ENCODE measurements at places on chromosomes 5 and 9. TPM values are rescaled to one million over a fixed set of nuclear protein-coding genes. Genes with fewer than 3 reads are reported as not detected.

FOXD4L6 gene
- not detected for total RNA-seq

C5orf52 gene
- total RNA-seq = not detected

INSL4 gene
- total RNA-seq = not detected

OBP2B gene
- total RNA-seq = not detected

TICAM2 gene
- 1.2 TPM for total RNA-seq

GPX8 gene
- 3.1 TPM for total RNA-seq

LIX1 gene
- not detected for total RNA-seq

ORM2 gene
- total RNA-seq = not detected

LTC4S gene
- 4.0 TPM for total RNA-seq

- H3K27ac ChIP-seq = no peak overlapping the region
- no peak for DNase-seq
- no peak overlapping the region for H3K4me3 ChIP-seq
- no peaks in the 10 kb centered on the region for H3K4me1 ChIP-seq
Observed at GRCh38 chr5:128763321-128763720, 202.0 kb upstream of the SLC27A6 start.

- no peaks in the 10 kb centered on the region for H3K27me3 ChIP-seq
- no peaks in the 10 kb centered on the region for H3K36me3 ChIP-seq
- no peak overlapping the region for H3K4me3 ChIP-seq
- H3K4me1 ChIP-seq = peaks cover 20% of the 10 kb centered on the region
- peak overlapping the region; percentile 15 for H3K27ac ChIP-seq
- DNase-seq = no peak
Observed at GRCh38 chr9:84856181-84856632, 186.7 kb downstream of the NTRK2 start.

GRCh38 chr9:33341182-33341581, 50.9 kb downstream of the NFX1 start:
- no peaks in the 10 kb centered on the region for H3K4me1 ChIP-seq
- H3K27ac ChIP-seq = no peak overlapping the region
- no peak for DNase-seq
- no peaks in the 10 kb centered on the region for H3K27me3 ChIP-seq
- H3K4me3 ChIP-seq = no peak overlapping the region

GRCh38 chr5:98865690-98866089, 63.1 kb downstream of the CHD1 start:
- DNase-seq = no peak
- H3K36me3 ChIP-seq = peaks cover 100% of the 10 kb centered on the region
- H3K27ac ChIP-seq = no peak overlapping the region
- H3K27me3 ChIP-seq = no peaks in the 10 kb centered on the region
- H3K4me1 ChIP-seq = no peaks in the 10 kb centered on the region
- H3K4me3 ChIP-seq = no peak overlapping the region

- H3K4me1 ChIP-seq = peaks cover 18% of the 10 kb centered on the region
- no peak overlapping the region for H3K27ac ChIP-seq
- H3K27me3 ChIP-seq = no peaks in the 10 kb centered on the region
Observed at GRCh38 chr9:134229466-134230091, 65.2 kb upstream of the RNU6ATAC start.

- no peaks in the 10 kb centered on the region for H3K27me3 ChIP-seq
- DNase-seq = no peak
- H3K4me3 ChIP-seq = no peak overlapping the region
Observed at GRCh38 chr5:146703499-146703898, 175.1 kb downstream of the PPP2R2B start.

DNA sequence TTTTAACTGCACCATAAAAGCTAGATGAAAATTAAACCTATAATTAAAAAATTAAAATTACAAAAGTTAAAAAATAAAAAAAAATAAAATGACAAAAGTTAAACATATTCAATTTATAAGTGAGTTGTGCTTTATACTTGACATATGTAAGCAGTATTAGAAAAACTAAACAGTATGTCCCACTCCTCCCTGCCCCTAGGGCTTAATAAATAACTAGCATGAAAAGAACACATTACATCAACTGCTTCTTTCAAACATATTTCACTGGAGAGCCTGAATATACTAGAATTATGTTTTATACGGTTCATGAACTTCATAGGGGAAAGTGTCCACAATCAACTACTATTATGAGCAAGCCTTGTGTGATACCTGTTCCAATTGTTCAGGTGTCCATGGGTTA, 47.6 kb downstream of the ECPAS start:
- no peaks in the 10 kb centered on the region for H3K27me3 ChIP-seq
- H3K27ac ChIP-seq = no peak overlapping the region
- no peaks in the 10 kb centered on the region for H3K4me1 ChIP-seq
- no peak for DNase-seq
- H3K4me3 ChIP-seq = no peak overlapping the region

DNA sequence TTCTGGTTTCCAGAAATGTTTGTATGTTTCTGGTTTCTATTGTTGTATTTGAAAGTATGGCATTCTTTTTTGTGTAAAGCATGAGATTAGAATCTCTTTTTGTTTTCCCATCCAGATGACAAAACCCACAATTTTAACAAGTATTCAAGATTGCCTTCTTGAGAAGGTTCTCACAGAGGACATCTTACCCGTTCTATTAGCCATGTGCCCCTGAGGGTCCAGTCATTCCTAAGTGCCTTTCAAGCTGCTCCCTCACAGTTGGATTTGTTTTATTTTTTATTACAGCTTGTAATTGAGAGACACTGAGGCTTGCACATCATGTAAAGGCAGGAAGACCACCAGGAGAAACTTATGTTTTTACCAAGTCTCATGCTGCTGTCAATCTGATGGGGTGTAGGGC, 19.3 kb upstream of the LOX start:
- no peak for DNase-seq
- no peaks in the 10 kb centered on the region for H3K36me3 ChIP-seq
- no peaks in the 10 kb centered on the region for H3K27me3 ChIP-seq
- no peak overlapping the region for H3K27ac ChIP-seq
- no peaks in the 10 kb centered on the region for H3K4me1 ChIP-seq

DNA sequence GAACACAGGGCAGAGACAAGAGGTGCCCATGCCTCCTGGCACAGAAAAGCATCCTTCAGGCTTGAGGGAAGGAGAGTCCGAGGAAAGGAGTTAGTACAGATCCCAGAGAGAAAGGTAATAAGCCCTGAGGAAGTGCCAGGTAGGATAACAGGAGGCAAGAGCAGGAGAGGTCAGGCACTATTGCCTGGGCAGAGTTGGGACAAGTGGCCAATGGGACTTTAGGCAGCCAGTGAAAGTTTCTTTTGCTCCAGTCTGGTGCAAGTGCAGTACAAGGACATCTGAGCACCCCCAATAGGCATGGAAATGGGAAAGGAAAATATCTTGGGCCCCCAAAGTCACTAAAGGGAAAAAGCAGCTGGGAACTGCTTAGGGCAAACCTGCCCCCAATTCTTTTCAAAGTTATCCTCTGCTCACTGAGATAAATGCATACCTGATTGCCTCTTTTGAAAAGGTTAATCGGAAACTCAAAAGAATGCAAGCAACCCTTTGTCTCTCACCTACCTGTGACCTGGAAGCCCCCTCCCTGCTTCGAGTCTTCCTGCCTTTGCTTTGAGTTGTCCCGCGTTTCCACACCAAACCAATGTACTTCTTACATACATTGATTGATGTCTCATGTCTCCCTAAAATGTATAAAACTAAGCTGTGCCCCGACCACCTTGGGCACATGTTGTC, 46.5 kb downstream of the ELOVL7 start:
- no peak for DNase-seq
- no peaks in the 10 kb centered on the region for H3K27me3 ChIP-seq
- H3K27ac ChIP-seq = no peak overlapping the region
- H3K4me1 ChIP-seq = no peaks in the 10 kb centered on the region
- no peak overlapping the region for H3K4me3 ChIP-seq

GRCh38 chr5:165393839-165394238, 1888.4 kb downstream of the MAT2B start:
- DNase-seq = no peak
- H3K36me3 ChIP-seq = no peaks in the 10 kb centered on the region
- H3K27ac ChIP-seq = no peak overlapping the region

- peaks cover 97% of the 10 kb centered on the region for H3K36me3 ChIP-seq
- peak overlapping the region; percentile 25 for H3K27ac ChIP-seq
- H3K27me3 ChIP-seq = no peaks in the 10 kb centered on the region
- H3K4me1 ChIP-seq = peaks cover 4% of the 10 kb centered on the region
Observed at GRCh38 chr9:131618785-131619184, 73.5 kb downstream of the PRRT1B start.

DNA sequence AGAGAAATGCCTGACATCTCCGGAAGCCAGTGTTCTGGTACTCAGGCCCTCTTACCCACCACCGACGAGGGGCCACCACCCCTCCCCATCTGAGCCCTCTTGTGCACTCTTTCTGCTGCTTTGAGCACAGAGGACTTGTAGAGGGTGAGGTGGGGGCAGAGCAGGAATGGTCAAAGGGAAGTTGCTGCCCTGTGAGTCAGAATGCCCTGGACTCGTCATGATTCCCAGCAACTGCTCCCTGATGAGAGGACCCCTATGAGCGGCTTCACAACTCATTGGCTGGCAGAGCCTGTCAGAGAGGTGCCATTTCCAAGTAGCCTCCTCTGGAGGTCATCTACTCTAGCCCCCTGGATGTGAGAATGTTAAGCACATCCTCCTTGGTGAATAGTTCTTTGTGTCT, 845 bp downstream of the ECSCR start:
- H3K36me3 ChIP-seq = no peaks in the 10 kb centered on the region
- no peaks in the 10 kb centered on the region for H3K27me3 ChIP-seq
- DNase-seq = no peak
- H3K4me1 ChIP-seq = no peaks in the 10 kb centered on the region
- peak overlapping the region; percentile 65 for H3K27ac ChIP-seq

GRCh38 chr5:15524712-15525111, 24.7 kb downstream of the FBXL7 start:
- H3K27me3 ChIP-seq = no peaks in the 10 kb centered on the region
- no peak for DNase-seq
- H3K4me1 ChIP-seq = no peaks in the 10 kb centered on the region
- H3K36me3 ChIP-seq = no peaks in the 10 kb centered on the region
- H3K27ac ChIP-seq = no peak overlapping the region
- H3K4me3 ChIP-seq = no peak overlapping the region

DNA sequence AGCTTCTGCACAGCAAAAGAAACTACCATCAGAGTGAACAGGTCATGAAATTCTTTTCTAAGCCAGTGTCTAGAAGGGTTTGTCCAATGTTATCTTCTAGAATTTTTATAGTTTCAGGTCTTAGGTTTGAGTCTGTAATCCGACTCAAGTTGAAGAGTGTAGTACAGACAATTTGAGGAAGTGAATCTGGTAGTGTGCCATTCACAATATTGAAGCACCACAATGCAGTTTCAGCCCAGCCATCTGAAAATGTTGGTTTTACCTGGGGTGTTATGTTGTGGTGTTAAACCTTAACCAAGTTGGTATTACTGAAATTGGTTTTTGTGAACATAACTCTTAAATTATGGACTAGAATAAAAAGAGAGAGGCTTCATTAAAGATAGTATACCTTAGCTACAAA, 77.2 kb downstream of the ADAMTS16 start:
- no peaks in the 10 kb centered on the region for H3K27me3 ChIP-seq
- DNase-seq = no peak
- H3K4me3 ChIP-seq = no peak overlapping the region
- no peak overlapping the region for H3K27ac ChIP-seq

Data from psoas muscle (tissue), 8 donors.